ENCODE measurements at places on chromosomes 4 and X.

GRCh38 chr4:107562316-107562715, 157.7 kb downstream of the PAPSS1 start:
- DNase-seq: no peak

DNA sequence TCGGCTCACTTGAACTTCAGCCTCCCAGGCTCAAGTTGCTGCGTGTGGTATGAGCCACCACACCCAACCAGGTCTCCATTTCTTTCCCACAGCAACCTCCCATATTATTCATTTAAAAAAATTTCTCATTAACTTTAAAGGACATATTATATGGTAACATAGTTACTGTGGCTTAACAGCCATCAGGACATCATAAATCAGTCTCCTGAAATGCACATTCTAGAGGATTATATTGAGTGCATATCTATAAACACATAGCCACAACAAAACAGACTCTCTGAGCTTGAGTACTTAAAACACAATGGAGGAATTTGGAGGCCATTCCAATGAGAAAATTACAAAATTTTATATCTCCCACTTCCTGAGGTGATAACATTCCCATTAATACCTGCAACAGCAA, 61.5 kb downstream of the CORIN start:
- DNase-seq: peak; percentile 1

DNA sequence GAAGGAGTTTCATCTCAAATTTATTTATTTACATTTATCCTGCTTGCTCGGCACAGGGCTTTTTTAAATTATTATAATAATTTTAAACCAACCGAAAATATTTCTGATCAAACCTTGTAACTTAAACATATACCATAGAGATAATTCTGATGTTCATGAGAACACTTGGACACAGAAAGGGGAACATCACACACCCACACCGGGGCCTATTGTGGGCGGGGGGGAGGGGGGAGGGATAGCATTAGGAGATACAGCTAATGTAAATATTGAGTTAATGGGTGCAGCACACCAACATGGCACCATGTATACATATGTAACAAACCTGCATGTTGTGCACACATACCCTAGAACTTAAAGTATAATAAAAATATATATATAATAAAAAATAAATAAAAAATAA, 2.9 kb downstream of the ANXA5 start:
- DNase-seq: no peak

- DNase-seq: no peak
These were observed 9.1 kb upstream of the SLC25A5 start for GRCh38 chrX:119459181-119459580.
